Activated T-cell treated with anti-CD3 and anti-CD28 coated beads for 24 hours (primary cell): ENCODE measurements at places on chromosomes 4 and X.

- DNase-seq = no peak
Observed at GRCh38 chr4:43133566-43133965, 241.1 kb downstream of the GRXCR1 start.

DNA sequence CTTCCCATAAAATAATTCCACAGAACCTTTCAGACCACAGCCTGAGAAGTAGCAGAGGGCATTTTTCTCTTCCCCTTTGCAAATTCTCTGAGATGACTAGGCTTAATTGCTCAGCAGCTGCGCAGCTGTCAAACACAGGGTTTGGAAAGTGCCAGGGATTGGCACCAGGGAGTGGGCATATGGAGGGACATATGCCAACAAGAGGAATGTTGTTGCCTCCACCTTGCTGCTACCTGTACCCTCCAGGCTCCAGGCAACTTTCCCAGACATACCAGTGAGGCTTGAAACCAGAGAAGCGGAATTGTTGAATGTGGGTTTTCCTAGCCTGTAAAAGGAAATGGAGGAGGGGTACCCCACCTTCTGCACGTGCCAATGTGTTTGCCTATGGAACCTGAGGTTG lies 256.2 kb upstream of the GPR101 start:
- no peak for DNase-seq

DNA sequence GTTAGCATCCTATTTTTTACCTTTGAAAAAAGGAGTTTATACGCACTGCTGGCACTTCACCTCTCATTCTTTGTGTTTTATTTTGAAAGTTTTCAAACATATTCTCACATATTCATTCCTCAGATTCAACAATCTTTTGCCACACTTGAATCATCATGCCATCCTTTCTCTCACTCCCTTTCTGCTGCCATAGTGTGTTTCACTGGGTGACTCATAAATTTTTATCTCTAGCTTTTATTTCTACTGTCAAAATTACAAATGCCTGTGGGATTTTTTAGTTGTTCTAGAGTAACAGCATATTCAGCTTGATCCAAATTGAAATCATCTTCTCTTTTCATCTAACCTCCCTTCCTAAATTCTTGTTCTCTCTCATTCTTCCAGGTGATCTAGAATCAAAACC lies 28.0 kb downstream of the MFSD8 start:
- DNase-seq = no peak

DNA sequence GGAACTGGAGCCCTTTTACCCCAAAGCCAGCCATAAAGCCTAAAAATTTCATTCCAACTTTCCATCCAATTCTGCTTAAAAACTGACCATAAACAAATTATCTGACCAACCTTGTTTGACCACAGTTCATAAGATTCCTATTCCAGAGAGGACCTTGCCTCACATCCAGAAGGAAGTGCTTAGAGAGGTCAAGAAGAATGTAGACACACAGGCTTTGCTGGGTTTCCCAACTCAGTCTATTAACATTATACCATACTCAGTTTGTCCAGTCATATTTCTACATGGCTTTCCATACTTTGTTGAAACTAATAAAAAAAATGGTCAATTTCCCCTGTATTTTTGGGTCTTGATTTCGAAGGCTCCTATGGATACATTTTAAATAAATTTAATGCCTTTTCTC lies 1522.5 kb downstream of the ARAP2 start:
- no peak for DNase-seq

DNA sequence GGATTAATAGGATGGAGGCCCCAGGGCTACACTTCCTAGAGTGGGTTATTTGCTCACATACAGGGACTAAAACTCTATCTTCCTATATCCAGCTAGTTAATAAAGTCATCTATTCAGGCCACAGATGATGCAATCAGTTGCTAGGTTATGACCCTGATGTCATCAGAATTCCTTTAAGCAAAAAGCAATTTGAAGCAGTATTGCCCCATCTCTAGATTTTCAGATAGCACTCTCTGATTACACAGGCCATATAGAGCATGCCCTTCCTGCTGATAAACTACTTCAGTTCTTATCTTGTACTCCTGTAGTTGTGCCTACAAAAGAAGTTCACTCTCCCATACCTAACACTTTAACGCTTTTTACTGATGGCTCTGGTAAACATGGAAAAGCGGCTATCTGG lies 84.8 kb downstream of the TMEM144 start:
- DNase-seq = no peak

DNA sequence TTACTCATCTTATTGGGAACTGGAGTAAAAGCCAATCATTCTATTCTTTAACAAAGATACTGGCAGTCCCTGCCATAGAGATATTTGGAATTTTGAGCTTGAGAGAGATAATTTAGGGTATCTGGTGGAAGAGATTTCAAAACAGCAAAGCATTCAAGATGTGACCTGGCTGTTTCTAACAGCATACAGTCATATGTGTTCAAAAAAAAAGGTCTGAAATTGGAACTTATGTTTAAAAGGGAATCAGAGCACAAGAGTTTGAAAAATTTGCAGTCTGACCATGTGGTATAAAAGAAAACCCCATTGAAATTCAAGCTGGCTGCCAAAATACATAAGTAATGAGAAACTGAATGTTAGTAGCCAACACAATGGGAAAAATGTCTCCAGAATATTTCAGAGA lies 42.2 kb downstream of the UGT2B10 start:
- DNase-seq = no peak

DNA sequence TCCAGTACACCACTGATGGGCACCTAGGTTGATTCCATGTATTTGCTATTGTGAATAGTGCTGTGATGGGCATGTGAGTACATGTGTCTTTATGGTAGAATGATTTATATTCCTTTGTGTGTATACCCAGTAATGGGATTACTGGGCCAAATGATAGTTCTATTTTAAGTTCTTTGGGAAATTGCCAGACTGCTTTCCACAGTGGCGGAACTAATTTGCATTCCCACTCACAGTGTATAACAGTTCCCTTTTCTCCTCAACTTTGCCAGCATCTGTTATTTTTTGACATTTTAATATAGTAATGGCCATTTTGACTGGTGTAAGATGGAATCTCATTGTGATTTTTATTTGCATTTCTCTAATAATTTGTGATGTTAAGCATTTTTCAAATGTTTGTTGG lies 25.9 kb downstream of the CC2D2A start:
- no peak for DNase-seq

DNA sequence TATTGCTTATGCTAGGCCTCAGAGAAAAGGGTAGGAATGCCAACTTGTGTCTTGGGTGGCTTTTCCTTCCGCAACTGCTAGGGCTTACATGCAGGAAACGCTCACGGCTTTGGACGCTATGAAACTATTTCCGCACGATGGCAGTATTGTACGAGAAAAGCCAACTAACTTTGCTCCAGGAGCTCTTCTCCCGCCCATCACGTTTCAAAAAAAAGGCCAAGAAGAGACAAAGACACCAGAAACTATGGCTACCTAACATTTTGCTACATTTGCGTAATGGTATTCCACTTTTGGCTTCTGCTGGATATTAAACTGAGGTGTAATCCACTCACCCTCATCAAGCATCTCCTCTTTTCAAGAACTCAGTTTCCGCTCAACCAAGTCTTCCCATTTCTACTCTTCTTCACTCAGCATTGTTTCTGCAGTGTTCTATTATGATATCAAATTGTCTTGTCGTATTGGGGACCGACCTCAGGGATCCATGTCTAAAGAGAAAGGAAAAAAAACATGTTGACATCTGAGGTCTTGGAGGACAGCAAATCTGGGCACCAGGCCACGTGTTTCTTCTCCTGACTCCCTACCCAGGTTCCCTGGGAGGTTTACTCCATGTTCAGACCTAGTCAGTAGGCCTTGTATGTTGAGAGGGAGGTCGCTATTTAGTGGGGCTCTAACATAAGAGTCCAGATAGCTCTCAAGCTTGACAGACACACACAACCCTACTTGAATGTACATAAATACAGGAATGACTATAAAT lies 239.4 kb upstream of the STK26 start:
- DNase-seq = no peak

GRCh38 chrX:136794080-136794479 lies 13.3 kb upstream of the ARHGEF6 start:
- DNase-seq = no peak

DNA sequence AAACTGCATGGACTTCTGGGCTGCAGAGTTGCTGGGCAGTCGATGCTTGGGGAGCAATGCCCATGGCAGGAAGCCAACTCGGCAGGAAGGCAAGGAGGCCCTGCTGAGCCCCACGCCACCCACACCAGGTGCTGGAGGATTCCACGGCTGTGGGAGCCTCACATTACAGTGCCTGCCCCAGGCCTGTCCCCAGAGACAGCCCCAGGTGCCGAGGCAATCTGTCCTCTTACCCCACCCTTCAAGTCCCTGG lies 53.9 kb downstream of the HMX1 start:
- no peak for DNase-seq

GRCh38 chr4:165826166-165826565 lies 46.9 kb upstream of the TLL1 start:
- no peak for DNase-seq

- DNase-seq = no peak
Observed at GRCh38 chr4:165154482-165154881, 41.8 kb upstream of the TMEM192 start.

GRCh38 chr4:69322055-69322454 lies 41.8 kb downstream of the UGT2B28 start:
- no peak for DNase-seq
